ENCODE measurements at places on chromosomes 7 and 10. TPM values are rescaled to one million over a fixed set of nuclear protein-coding genes. Genes with fewer than 3 reads are reported as not detected.

The RBM20 gene
- polyA plus RNA-seq, result 11.7 TPM

The EIF4EBP2 gene
- polyA plus RNA-seq, result 76.6 TPM

The SH2D4B gene
- not detected for polyA plus RNA-seq

The PFKFB3 gene
- 26.7 TPM for polyA plus RNA-seq

The UTF1 gene
- not detected for polyA plus RNA-seq

The TUBB8 gene
- 0.06 TPM for polyA plus RNA-seq

The UPK3BL2 gene
- polyA plus RNA-seq, result 2.4 TPM

The RTKN2 gene
- polyA plus RNA-seq, result 0.03 TPM

The SRRM3 gene
- polyA plus RNA-seq, result 0.49 TPM

The LLCFC1 gene
- polyA plus RNA-seq, result not detected

The IFIT1B gene
- polyA plus RNA-seq, result not detected

The DGKB gene
- 0.01 TPM for polyA plus RNA-seq

The SYPL1 gene
- polyA plus RNA-seq, result 72.1 TPM

The VAX1 gene
- not detected for polyA plus RNA-seq

The CYP2C9 gene
- 0.08 TPM for polyA plus RNA-seq

The BAZ1B gene
- polyA plus RNA-seq, result 15.7 TPM

The GIMAP8 gene
- 4.4 TPM for polyA plus RNA-seq

The GPR15LG gene
- 0.15 TPM for polyA plus RNA-seq

The CH25H gene
- 0.35 TPM for polyA plus RNA-seq

The MBL2 gene
- not detected for polyA plus RNA-seq

The OR2A1 gene
- 0.03 TPM for polyA plus RNA-seq

The CPXM2 gene
- 1.4 TPM for polyA plus RNA-seq

The NKX2-3 gene
- not detected for polyA plus RNA-seq

The MRC1 gene
- polyA plus RNA-seq, result 1.6 TPM

The MRLN gene
- 297 TPM for polyA plus RNA-seq

The GNG11 gene
- 9.1 TPM for polyA plus RNA-seq

The AHCYL2 gene
- 4.4 TPM for polyA plus RNA-seq
